Activated T-cell treated with anti-CD3 and anti-CD28 coated beads, Interleukin-2, amount 50 U/mL, for 1 hour (primary cell): ENCODE measurements at places on chromosomes 2 and 18.

- no peak for DNase-seq
These were observed 21.5 kb upstream of the CYP1B1 start for GRCh38 chr2:38097258-38097987.

DNA sequence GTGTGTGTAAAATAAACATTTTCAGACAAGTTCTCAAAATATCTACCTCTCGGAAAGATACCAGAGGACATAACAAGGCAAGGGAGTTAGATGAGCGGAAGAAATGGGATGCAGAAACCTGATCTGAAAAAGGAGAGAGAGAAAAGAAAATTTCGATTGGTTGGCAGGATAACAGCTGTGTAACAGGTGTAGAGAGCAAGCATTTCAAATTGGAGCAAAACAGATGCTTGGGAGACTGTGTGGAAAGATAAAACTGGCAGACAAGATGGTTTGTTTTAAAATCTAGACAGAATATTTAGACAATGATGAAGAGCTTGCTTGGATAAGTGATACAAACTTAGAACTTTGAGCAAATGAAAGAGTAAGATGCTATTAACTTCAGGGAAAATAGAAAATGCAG, 20.2 kb downstream of the CHST9 start:
- DNase-seq = no peak

DNA sequence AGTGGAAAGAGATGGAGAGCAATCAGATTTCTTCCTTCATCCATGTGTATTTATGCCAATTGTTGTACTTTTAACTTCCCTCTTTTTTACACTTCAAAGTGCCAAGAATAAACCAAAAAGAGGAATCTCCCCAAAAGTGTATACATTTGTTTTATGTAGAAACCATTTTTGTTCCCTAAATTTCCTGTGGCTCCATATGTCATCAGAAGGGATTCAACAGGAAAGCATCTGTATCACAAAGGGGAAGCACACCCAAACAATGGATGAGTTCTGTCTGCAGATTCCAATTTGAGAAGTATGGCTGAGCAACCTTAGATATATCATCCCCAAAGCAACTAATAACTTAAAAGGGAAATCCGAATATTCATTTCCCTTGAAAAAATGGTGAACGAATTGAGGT, 275.0 kb downstream of the MREG start:
- no peak for DNase-seq

GRCh38 chr18:50624981-50625380, 65.1 kb downstream of the MAPK4 start:
- no peak for DNase-seq

DNA sequence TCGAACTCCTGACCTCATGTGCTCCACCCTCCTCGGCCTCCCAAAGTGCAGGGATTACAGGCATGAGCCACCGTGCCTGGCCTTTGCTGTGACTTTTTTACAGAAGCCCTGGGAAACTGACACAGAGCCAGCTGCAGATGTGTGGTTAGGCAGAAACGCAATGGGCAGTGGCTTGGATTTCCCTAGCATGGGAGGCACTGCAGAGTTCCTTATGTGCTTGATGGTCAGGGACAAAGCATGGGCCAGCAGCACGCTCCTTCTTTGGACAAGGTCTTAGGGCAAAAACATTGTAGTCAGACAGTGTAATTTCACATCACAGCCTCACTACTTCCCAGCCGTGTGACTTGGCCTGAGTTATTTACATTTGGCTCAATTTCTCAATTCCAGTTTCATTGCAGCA, 153.9 kb downstream of the RNF144A start:
- no peak for DNase-seq

GRCh38 chr2:103823847-103824246, 1030.1 kb upstream of the POU3F3 start:
- no peak for DNase-seq

GRCh38 chr2:200496696-200497095, 13.2 kb downstream of the KCTD18 start:
- no peak for DNase-seq

DNA sequence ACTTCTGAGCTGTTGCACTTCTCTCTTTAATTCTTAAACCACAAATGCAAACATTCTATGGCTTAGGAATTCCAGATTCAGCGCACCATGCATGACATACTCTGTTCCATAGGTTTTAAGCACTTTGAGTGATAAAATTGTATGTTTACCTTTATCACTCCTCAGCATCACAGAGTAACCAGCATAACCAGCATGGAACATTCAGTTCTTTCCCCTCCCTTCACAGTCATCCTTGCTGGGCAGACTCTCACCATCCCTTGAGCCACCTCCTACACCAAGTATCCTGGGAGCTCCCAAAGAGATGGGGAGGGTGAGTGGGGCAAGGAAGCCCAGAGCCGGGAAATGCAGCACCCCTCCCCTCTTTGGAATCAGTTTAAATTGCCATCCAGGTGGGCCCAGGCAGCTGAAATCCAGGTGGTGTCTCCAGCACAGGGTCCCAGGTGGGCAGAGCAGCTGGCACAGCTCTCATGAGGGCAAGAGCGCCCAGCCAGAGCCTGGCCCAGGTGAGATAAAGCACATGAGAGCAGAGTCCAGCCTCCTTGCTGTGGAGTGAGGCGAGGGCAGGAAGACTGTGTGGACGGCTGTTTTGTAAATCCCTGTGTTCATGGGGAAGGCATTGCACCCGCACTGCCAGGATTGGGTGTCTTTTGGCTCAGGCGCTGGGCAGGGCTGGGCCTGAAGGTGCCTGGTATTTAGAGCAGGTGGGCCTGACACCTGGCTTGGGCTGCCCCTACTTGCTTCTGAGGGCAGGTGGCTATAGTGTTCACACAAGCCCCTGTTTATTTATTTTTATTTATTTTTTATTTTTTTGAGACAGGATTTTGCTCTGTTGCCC, 36.8 kb downstream of the LAMA3 start:
- no peak for DNase-seq

GRCh38 chr2:98908931-98909316, 27.1 kb downstream of the CRACDL start:
- no peak for DNase-seq

DNA sequence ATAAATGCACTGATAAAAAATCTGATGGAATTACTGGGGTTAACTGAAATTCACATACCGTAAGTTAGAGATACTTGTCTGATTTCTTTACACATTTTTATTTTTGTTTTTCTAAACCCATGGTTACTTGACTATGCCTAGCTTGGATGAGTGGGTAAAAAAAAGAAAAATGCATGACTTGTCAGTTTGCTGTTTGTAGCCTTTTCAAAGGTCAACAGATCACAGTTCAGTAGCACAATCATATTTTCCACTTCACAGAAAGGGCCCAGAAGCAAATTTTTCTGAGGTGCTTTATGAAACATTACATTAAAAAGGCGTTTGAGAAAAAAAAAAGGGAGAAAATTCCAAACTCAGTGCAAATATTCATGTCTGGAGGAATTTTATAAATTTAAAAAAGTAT, 16.4 kb downstream of the SLC16A14 start:
- DNase-seq = no peak
